ENCODE measurements at places on chromosomes 3 and 15.

- DNase-seq, result no peak
These were observed 95.7 kb upstream of the MCTP2 start for GRCh38 chr15:94135486-94136147.

DNA sequence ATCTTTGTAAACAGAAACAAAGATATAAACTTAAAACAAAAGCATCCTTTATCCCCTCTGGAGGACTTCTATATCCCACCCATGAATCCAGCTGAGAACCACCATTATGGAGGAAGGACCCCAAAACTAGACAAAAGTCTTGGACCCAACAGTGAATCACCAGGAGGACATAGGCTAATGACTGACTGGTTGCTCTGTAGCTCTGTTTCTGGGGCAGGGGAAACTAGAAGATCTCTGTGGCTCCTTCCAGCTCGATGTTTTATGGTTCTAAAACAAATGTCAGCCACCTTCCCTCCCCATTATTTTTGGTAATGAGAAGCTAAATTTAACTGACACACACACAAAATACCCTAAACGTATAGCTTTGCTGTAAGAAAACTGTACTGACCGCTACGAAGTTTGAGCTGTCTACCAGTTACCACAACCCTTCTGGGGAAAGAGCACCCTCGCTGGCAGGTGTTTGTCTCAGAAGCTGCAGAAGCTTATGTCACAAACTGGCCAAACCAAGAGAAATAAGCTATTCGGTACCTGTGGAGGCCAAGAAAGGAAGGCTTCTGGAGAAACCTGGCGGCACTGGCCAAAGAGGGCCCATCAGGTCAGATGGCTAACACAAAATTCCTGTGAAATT is 36.4 kb downstream of the MB21D2 start:
- no peak for DNase-seq

GRCh38 chr3:190941694-190942260 is 79.3 kb upstream of the GMNC start:
- DNase-seq, result no peak

GRCh38 chr3:107729686-107730085 is 206.9 kb downstream of the BBX start:
- no peak for DNase-seq

DNA sequence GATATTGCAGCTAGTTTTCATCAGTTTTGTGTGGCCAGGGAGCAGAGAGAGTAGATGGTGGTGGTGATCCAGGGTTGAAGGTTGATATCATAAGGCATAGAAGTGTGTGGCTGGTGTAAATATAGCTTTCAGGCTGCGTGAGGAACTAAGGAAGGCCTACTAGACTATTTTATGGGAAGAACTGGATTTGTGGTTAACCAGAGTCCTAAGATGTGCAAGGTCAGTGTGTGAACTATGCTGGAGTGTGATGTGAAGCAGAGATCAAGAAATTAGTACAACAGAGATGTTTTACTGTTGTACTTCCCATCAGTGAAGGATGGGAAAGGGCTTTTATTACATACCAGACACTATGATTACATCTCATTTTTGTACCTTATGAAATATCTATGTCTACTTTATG is 41.5 kb downstream of the MAPK6 start:
- no peak for DNase-seq

All from type B pancreatic cell (in vitro differentiated cells).